ENCODE measurements at places on chromosomes 5 and 9.
A peak's percentile ranks its signal among the peaks of the same experiment; 100 is the strongest.

DNA sequence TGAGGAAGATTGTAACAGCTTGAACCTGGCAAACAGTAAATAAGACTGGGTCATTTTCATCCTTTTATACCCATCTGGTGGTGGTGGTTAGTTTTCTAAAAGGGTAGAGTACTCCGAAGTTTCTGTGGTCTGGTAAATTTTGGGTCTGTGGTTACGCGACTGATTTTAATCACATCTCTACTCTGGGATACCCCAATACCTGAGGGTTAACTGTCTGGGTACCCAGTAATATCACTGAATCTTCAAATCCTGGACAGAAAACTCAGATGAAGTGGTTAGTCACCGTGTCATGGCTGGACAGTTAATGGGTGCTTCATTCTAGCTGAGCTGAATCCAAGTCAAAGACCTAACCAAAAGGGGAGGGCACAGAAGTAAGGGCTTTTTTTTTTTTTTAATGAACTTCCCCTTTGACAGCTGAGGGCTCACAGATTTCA is 474.2 kb downstream of the GADD45G start:
- DNase-seq: no peak

GRCh38 chr5:88964831-88965230 is 81.8 kb upstream of the MEF2C start:
- DNase-seq: no peak

GRCh38 chr5:122172207-122172606 is 42.9 kb downstream of the ZNF474 start:
- DNase-seq: no peak

DNA sequence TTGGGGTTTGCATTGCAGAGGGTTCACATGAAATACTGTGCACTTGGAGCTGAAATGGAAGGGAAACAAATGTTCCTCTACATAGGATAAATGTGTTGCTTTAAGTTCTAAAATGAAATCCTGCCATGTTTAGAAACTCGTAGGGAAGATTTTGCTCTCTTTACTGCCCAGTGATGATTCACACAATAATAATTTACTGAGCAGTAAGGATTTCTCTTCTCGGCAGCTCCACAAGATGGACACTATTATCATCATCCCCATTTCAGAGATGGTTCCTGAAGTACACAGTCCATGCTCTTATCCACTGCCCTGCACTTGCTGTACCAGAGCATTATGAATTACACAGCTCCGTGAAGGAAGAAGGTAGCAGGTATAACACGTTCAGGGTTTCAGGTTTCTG is 4.1 kb downstream of the HACD4 start:
- no peak for DNase-seq

- DNase-seq: no peak
Observed at GRCh38 chr5:113166852-113167366, 190.3 kb downstream of the DCP2 start.

- DNase-seq: no peak
Observed at GRCh38 chr9:34205102-34205501, 26.3 kb downstream of the UBAP1 start.

DNA sequence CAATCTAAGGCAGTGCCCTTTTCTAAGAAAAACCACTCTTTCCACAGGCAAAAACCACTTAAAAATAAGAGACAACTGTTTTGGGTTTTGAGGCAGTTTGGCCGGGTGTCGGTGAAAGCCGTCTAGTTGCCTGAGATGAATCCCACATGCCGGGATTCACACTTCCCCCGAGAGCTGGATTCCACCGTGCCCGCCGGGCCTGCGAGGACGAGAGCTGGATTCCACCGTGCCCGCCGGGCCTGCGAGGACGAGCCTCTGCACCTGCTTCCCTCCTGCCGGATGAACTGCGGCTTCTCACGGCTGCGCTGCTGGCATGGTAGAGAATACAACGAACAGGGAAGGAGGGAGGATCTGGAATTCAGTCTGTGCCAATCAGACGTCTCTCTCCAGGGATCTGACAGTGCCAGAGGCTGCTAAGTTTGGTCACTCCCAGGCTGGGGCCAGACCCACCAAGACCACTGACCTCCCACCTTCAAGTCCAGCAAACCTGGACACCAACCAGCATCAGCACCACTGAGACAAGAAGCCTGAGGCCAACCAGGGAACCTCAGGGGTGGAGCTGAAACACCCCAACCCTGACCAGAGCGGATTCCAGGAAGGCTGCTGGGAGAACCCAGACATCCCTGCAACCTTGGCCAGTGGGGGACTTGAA is 23.0 kb downstream of the VAV2 start:
- DNase-seq: no peak

GRCh38 chr9:120032639-120033038 is 547.3 kb downstream of the CDK5RAP2 start:
- DNase-seq: peak; percentile 26

- DNase-seq: no peak
Observed at GRCh38 chr5:142814122-142814521, 43.9 kb downstream of the ARHGAP26 start.

- no peak for DNase-seq
Observed at GRCh38 chr9:78234810-78235209, 1.1 kb upstream of the CEP78 start.

DNA sequence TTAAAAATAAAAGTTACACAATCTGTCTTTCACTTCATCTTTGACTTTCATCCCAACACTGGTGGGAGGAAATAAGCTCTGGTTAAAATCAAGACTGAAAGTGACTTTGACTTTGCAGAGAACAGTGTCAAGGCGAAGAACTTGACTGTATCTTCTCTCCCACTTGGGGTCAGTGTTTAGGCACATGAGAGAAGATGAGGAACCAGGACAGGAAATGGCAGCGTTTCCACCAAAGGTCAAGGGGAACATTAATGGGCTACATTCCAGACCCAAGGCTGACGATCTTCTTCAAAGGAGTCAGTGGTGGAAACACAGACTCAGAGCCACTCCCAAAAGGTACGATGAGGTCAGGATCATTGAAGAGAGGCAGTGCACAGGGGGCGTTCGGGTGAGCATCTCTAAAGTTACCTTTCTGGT is 409.5 kb downstream of the ARHGEF28 start:
- peak; percentile 90 for DNase-seq

- no peak for DNase-seq
Observed at GRCh38 chr9:70403618-70404025, 10.8 kb downstream of the KLF9 start.

- no peak for DNase-seq
Observed at GRCh38 chr5:160352308-160352707, 18.1 kb downstream of the C1QTNF2 start.

DNA sequence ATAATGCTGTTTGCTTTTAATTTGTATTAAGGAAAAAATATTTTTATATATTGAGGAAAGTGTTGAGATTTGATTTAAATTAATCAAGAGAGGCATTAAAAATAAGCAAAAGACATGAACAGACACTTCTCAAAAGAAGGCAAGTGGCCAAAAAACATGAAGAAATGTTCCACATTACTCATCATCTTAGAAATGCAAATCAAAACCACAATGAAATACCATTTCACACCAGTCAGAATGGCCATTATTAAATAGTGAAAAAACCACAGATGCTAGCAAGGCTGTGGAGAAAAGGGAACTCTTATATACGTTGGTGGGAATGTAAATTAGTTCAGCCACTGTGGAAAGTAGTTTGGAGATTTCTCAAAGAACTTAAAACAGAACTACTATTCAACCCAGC is 45.9 kb downstream of the RANBP17 start:
- DNase-seq: no peak

GRCh38 chr5:43305948-43306565 is 7.2 kb downstream of the HMGCS1 start:
- DNase-seq: peak; percentile 77

DNA sequence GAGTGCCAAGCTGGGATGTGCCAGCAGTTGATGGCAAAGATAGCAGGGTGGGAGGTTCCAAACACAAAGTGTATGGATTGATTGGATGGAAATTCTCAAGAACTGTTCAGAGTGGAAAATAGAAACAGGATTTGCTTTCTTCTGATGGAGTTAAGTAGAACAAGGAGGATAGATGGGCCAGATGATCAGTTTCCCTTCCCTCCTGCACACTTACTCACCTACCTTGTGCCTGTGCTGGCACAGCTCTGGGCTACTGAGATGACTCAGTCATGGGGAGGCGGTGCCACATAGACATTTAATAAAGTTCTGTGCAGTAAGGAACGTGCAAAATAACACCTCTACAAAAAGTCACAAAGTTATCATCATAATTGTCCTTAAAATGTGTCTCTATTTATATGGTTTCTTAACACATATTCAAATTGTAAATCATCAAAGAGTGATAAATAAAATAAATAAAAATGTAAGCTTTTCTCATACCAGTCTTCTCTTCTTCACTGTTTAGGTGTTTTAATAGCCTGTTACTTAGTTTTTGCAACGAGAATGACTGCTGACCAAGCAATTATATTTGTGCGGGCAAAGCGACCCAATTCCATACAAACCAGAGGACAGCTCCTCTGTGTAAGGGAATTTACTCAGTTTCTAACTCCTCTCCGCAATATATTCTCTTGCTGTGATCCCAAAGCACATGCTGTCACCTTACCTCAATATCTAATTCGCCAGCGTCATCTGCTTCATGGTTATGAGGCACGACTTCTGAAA is 12.7 kb downstream of the PTPDC1 start:
- no peak for DNase-seq

- no peak for DNase-seq
Observed at GRCh38 chr9:110755179-110755578, 86.6 kb downstream of the MUSK start.

DNA sequence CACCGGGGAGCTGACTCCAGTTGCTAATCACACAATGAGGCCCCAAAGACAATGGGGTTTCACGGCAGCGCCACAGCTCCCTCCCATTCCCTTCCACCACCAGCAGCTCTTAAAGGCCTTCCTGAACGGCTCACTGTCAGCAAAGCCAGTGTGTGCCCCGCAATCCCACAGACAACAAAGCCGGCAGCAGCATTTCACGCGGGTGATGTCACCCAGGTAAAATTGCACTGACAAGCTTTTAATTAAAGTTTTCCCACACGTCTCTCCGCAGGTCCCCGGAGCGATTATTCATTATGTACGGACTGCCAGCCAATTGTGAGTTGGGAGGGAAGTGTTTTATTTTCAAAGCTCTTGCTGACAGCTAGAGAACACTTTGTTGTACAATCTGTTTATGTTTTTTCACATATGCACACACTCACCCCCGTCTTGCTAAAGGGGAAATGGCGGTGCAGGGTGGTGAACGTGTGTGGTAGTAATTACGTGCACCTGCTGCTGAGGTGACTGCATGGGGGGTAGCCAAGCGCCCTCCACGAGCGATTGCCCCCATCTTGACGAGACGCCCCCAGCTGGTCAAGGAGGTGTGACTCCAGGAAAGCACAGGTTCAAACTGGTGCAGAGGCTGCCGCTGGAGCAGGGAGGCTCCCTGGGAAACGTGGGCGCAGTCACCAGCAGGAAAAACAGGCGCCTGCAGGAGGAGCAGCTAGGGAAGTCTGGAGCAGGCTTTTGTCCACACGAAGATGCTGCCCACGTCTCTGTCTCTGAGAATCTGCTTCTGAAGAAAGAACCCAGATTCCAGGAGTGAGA is 65.0 kb downstream of the IRX2 start:
- DNase-seq: peak; percentile 47
